Aorta (tissue), 5 donors: ENCODE measurements at places on chromosomes 7 and 10.
A peak's percentile ranks its signal among the peaks of the same experiment; 100 is the strongest.

DNA sequence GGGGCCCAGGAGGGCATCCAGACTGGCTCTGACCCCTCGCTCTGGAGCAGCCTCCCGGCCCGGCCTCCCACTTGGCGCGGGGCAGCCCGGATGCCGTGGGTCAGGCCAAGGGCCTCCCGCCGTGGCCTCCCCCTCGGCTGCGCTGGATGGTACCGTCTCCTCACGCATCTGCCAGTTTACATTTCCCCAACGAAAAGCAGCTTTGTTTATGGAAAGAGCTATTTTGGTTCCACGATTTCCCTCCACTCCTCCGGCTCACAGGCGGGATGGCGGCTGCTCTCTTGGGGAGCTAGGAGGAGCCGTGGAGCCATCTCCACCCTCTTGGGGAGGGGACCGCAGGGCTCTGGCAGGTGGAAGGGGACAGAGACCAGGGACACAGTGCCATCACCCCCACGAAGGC lies 93.2 kb upstream of the MYL10 start:
- no peak for DNase-seq

DNA sequence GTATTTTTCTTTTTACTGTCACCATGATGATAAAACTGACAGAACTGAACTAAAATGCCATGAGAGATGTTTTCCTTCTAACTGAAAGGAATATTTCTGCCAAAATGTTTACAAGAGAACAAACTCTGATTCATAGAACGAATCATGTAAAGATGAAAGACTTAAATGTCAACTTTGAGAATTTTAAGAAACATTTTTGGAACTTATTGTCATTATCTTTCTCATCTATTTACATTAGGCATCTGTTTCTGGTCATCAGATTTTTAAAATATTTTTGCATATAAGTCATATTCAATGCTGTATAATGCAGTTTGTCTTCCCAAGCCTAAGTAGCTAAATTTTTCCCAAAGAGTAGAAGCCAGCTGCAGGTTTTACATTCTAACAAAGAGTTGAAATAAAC lies 358.5 kb downstream of the TFEC start:
- DNase-seq: no peak

DNA sequence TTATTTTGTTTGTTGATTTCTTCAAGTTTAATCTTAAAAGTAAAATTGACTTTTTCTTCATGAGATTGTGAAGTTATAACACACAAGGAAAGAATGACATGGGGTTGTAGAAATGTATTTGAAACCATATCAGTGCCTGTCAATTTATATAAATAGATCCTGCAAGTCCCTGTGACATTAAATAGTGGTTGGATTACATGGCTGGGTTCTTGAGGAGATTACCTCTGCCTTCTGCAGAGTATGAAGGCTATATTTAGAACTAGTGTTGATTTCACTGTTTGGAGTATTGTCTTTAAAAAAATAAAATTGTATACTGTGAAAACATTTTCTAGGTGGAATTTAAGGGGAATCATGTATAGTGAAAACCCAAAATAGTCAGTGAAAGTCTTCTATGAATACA lies 385.8 kb upstream of the SMIM30 start:
- no peak for DNase-seq

DNA sequence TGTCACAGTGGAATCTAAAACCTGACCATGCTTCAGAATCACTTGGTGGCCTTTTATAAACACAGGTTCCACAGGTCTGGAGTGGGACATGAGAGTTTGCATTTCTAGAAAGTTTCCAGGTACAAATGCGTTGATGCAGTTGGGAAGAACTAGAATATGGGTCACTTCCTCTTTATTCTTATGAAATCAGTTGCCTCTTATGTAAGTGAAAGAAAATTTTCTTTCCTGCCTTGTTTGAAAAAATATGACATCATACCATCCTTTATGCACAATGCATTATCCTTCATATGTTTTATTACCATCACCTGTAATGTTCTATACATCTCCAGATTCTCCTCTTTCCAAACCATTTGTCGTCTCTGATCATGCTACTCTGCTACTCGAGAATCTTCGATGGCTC lies 44.0 kb downstream of the PLXNA4 start:
- DNase-seq: no peak

GRCh38 chr10:86668297-86669165 lies at the start of gene LDB3:
Gene LDB3, plus strand, starts transcription at chr10:86668511. Its CDS starts 181 bp downstream, at chr10:86668692.
- DNase-seq: peak; percentile 85

DNA sequence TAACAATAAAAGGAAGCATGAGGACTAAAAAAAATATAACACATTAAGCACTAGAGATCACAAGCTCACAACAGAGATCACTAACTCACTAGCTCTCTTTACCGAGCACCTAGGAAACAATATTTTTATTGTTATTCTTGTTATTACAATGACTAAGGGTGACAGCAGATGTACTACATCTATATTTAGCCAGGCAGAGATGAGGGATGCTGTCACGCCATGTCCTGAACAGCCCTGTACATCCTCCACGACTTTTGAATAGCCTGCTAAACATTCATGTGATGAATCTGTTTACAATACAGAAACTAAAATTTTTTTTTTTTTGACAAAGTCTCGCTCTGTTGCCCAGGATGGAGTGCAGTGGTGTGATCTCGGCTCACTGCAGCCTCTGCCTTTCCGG lies 22.7 kb downstream of the FAM133B start:
- no peak for DNase-seq

DNA sequence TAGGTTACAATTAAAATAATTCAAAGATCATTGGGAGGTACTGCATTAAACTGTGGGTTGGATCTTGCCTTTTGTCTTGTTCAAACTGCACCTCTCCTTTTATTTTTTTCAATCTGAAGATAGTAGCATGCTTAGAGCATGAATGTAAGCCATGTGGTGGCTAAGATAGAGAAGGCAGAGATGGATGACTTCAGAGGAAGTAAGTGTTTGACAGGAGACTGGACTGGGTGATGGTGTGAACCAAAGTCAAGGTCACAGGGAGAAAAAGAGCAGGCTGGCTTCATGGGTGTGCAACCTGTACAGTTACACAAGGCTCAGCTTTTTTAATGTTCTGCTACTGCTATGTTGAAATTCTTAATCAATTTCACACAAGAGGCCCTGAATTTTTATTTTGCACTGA lies 85.6 kb downstream of the ZEB1 start:
- no peak for DNase-seq

- DNase-seq: no peak
Observed at GRCh38 chr10:3668966-3669330, 116.1 kb downstream of the KLF6 start.

DNA sequence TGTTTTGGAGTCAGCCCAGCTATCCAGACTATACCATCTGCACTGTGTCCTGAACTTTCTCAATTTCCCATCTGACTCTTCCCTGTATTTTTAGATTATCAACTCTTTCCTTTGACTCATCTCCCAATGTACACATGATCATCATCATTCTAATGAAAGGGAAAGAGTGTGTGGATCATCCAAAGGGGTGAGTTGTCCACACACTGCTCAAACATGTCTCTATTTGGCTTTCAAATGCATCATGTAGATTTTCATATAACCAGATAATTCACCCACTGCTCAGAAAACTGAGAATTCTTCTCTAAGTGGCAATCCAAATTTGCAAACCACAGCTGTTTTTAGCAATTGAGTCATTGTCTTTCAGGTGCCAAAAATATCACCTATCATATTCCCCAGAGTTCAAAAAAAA lies 190.2 kb upstream of the HPS1 start:
- no peak for DNase-seq

GRCh38 chr10:132464256-132465192 lies 67.5 kb downstream of the PWWP2B start:
- DNase-seq: peak; percentile 92

DNA sequence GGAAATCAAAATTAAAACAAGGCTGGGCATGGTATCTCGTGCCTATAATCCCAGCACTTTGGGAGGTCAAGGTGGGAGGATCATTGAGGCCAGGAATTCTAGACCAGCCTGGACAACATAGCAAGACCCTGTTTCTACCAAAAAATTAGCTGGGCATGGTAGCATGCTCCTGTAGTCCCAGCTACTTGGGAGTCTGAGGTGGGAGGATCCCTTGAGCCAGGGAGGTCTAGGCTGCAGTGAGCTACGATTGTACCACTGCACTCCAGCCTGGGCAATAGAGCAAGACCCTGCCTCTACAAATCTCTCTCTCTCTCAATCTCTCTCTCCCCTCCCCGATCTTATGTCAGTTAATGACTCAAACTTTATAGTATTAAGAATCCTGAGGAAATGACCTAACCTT lies 3.8 kb downstream of the KPNA7 start:
- no peak for DNase-seq

DNA sequence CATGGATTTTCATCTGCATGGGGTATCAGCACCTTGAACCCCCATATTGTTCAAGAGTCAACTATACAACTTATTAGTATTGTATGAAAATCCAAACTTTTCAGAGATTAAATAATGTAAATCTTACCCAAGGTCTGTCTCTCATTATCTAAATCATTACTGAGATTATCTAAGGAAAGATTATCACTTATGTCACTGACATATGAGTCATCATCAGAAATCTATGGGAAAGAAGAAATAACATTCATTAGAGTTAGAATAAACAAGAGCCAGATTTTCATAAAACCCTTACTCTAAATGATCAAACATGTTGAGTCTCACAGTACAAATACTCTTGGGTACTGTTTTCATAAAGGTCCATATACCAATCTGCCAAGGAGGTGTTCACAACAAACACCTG lies 83.3 kb upstream of the GSDME start:
- DNase-seq: no peak

GRCh38 chr10:44574596-44575480 lies 189.9 kb upstream of the CXCL12 start:
- no peak for DNase-seq

DNA sequence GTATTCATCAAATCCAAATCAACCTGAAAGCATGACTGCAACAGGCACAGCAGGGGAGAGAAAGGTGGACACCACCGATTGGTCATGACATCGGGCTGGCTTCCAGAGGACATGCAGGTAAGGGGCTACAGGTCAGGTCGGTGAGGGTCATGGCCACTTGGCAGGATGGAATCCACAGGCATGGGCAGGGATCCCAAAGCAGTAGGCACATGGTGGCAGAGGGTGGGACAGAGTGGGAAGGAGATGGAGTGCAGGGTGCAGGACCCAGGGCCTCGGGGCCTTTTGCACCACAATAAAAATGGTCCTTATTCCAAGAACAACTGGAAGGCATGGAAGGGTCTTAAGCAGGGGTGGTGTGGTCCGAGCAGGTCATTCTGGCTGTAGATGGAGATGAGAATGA lies 33.0 kb downstream of the C10orf90 start:
- DNase-seq: no peak

- no peak for DNase-seq
Observed at GRCh38 chr10:7102557-7103349, 308.1 kb downstream of the SFMBT2 start.

GRCh38 chr10:26372513-26373354 lies 65.4 kb upstream of the APBB1IP start:
- no peak for DNase-seq

GRCh38 chr10:91700788-91701444 lies 68.0 kb upstream of the PPP1R3C start:
- DNase-seq: no peak

DNA sequence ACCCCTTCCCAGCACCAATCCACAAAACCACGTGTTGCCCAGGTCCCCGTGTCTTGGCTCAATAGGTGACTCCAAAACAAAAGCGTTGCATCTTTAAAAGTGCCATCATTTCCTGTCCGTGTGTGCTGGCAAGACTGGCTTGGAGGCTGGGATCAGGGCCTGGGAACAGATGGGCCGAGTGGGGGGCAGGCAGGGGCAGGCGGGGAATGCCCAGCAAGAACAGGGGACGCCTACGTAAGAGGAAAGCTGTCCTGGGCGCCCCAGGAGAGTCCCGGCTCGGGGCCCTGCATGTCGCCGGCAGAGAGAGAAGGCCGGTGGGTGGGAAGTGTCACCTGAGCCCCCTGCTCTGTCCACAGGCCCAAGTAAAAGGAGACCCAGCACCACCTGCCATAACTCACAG lies 86.5 kb downstream of the PAXIP1 start:
- DNase-seq: no peak

GRCh38 chr7:8627325-8627724 lies 193.9 kb downstream of the NXPH1 start:
- DNase-seq: no peak

- no peak for DNase-seq
Observed at GRCh38 chr10:63504145-63504881, 16.9 kb upstream of the REEP3 start.

- no peak for DNase-seq
Observed at GRCh38 chr10:126964190-126964589, 59.0 kb downstream of the DOCK1 start.

- DNase-seq: no peak
Observed at GRCh38 chr7:144527051-144527471, 123.6 kb upstream of the NOBOX start.

- no peak for DNase-seq
Observed at GRCh38 chr10:13115832-13116803, 16.2 kb downstream of the OPTN start.

DNA sequence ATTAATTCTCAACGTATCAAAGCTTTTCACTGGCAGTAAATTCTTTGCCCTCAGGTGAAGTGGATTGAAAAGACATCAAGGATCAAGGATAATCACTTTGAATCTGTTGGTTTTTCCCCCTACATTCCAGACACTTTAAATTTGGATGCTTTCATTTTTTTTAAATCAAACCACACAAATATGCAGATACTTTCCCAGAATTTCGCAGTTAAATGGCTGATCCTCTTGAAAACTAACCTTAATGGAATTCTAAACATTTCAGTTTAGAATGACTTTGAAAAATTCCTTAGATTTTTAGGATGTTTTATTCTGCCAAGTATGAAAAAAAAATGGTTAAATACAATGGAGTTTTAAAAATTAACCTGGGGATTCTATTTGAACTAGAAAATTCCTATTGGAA lies 325.9 kb downstream of the GFRA1 start:
- DNase-seq: no peak

GRCh38 chr10:132142396-132143161 lies 44.2 kb upstream of the DPYSL4 start:
- DNase-seq: peak; percentile 78

DNA sequence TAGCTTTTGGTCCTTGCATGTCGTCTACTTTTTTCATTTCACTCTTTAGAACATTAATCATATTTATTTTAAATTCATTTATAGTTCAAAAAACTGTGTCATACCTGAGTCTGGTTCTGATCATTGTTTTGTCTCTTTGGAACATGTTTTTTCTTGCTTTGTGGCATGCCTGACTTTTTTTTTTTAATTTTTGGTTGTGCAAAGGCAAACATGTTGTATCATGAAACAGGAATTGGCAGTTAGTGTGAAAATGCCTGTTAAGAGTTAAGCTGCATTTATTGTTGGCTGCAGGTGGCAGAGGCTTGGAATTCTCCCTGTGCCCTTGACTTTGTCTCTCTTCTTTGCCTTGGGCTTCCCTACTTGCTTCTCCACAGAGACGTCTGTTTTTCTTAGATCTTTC lies 525.0 kb upstream of the ADARB2 start:
- no peak for DNase-seq

- DNase-seq: no peak
Observed at GRCh38 chr10:1137499-1138163, 81.4 kb downstream of the WDR37 start.

GRCh38 chr10:60144099-60144498 lies 237.7 kb upstream of the CCDC6 start:
- no peak for DNase-seq
